ENCODE measurements at places on chromosomes 11 and 22.

GRCh38 chr11:122202951-122203456 is 87.0 kb upstream of the BLID start:
- DNase-seq = peak; percentile 69

DNA sequence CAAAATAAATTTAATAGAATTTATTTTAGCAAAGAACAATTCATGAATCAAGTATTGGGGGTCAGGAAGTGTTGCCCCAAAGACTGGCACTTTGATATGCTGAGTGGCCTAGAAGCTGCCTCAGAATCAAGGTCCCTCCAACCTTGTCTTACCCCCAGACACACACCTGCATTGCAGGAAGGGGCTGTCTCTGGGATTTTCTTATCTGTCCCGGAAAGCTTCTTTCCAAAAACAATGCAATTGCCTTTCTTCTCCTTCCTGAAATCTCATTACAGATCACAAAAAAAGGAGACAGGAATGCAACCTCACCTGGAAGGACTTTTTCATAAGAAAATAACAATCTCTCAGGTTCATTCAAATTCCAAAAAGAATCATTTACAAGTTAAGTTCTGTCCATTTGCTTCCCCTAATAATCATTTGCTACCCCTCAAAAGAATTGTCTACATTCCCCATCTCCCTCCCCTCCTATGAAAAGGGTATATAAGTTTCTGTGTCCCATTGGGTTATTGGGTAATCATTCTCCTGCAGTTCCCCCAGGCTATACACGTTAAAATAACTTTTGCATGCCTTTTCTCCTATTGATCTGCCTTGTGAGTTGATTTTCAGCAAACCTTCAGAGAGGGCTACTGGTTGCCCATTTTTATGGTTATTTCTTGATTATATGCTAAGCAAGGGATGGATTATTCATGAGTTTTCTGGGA is 21.3 kb downstream of the OR10A6 start:
- DNase-seq = no peak

DNA sequence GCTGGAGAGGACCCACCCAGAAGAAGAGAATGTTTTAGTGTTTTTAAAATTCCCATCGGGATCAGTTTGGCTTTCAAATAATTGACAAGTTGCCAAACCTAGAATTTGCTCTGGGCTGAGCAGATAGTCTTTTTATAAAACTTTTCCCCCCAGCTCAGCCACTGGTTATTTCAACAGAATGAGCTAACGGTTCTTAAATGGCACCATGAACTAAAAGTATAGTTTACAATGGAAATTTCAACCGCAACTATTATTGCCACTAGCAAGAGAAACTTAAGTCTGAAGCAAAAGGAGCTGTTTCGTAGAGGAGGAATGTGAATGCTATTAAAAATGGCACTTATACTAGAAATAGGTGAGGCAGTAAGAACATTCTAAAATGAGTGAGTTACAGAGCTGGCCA is 3.4 kb downstream of the DKK3 start:
- no peak for DNase-seq

DNA sequence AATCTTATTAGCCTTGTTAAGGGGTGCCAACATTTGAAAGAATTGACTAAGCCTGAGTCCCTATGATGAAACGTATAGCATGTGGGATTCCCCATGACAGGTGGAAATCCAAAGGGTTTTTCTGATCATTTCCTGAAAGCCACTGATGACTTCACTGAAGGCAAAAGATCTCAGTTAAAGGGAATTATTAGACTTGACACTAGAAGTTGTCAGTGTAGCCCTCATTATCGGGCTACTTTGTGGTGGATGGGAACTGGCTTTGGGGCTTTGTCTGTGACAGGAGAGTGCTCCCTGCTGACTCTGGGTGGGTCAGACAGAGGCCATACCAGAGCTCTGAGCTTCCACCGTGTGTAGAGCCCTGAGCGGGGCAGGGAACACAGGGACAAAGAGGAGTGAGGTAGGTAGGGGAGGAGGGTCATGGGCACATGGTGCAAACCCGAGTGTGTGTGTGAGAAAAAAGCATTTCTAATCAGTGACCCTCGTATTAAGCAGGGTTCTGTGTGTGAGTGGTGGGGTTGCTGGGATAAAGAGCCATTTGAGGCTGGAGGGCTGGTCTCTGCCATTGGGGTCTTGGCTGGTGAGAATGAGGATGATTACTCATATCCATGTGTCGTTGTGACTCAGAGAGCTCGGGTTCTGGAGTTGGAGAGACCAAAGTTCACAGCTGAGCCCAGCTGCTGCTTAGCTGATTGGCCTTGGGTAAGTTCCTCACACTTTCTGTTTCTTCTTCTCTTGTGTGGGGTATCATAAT is 101.1 kb downstream of the GRIK4 start:
- no peak for DNase-seq

GRCh38 chr11:108857382-108857781 is 192.5 kb downstream of the DDX10 start:
- no peak for DNase-seq

GRCh38 chr11:126362879-126363655 is 7.6 kb downstream of the ST3GAL4 start:
- peak; percentile 30 for DNase-seq

GRCh38 chr11:119148720-119149017 is 183 bp upstream of the ABCG4 start:
- DNase-seq = no peak

GRCh38 chr22:32177221-32177765 is 18.2 kb upstream of the C22orf42 start:
- no peak for DNase-seq

GRCh38 chr11:116641561-116642045 is 131.2 kb downstream of the BUD13 start:
- DNase-seq = peak; percentile 29

- peak; percentile 1 for DNase-seq
Observed at GRCh38 chr11:10155793-10156490, 138.1 kb downstream of the SBF2 start.

- no peak for DNase-seq
Observed at GRCh38 chr11:1978720-1979473, 18.7 kb downstream of the H19 start.

DNA sequence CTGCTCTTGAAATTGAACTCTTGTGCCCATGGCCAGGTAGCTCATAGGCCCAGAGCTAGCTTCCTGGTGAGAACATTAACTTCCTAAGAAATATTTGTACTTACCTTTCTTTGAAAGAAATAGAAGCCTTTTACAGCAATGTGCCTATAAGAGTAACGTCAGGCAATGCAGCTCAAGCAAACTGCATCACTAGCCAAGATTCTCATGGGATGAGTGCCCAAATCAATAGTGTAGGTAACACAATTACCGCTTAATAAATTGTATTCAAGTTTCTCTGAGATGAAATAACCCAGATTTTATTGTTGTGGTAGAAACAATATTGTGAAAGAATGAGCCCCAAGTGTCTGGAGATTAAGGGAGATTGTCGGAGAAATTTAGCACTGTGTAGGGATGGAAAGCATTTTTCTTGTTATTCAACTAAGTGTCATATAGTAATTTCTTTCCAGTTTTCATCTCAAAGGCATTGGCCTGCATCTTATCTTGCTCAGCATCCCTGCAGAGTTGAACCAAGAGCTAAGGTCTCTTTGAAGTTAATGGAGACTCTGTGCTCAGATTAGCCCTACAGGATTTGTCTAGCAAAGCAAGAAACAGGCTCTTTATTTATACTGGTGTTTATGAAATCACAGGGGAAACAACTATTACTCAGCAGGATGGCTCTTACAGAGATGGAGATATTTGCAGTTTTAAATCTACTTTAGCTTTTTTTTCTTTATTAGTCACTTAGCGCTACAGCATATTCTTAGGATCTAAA is 321.0 kb upstream of the PDGFD start:
- DNase-seq = no peak

- no peak for DNase-seq
Observed at GRCh38 chr11:15955595-15955994, 400.8 kb downstream of the SOX6 start.

DNA sequence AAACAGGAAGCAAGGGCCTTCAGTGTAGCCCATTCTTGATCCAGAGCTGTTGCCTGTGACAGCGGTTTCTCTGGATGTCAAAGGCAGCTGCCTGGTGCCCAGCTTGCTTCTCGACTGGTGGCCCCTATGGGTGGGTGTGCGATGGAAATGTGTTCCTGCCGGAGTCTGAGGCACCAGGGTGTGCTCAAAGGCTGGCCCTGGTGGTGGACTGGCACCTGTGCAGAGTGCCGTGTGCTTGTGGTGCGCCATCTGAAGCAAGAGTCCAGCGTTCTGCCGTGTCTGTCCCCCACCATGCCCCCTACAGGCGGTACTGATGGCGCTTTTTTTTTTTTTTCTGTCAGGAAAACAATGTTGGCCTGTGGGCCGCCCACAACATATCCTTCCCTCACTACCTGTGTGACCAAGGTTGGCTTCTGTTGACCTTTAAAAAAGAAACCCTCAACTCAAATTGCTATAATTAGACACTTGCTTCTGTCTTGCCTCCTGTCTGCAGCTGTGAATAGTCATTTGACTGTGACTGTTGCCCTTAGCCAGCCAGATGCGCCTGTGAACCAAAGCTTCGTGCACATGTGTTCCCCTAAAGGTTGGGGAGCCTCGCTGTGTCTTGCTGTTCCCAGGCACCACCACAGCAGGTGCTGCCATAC is 4.7 kb upstream of the RANBP1 start:
- no peak for DNase-seq

GRCh38 chr22:41425660-41426365 is 20.8 kb downstream of the TOB2 start:
- DNase-seq = no peak

- DNase-seq = no peak
Observed at GRCh38 chr22:38273135-38273826, 471 bp upstream of the TMEM184B start.

DNA sequence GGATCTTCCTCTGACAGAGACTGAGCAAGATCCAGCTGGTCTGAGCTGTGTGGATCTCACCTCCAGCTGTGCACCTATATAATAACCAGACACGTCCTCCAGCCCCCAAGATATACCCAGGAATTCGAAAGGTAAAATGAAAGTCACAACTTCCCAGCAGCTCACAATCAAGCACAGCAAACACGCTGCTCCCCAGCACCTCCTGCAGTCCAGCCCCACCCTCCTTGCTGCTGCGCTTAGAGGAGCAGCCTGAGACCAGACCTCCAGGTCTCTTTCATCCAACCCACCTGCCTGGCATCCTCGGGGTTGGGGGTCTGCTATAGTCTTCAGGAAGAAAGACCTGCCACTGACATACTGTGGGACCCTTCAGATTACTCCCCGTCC is 3.0 kb upstream of the APOL4 start:
- DNase-seq = no peak

- no peak for DNase-seq
Observed at GRCh38 chr22:44428941-44429830, 68.8 kb downstream of the RTL6 start.

DNA sequence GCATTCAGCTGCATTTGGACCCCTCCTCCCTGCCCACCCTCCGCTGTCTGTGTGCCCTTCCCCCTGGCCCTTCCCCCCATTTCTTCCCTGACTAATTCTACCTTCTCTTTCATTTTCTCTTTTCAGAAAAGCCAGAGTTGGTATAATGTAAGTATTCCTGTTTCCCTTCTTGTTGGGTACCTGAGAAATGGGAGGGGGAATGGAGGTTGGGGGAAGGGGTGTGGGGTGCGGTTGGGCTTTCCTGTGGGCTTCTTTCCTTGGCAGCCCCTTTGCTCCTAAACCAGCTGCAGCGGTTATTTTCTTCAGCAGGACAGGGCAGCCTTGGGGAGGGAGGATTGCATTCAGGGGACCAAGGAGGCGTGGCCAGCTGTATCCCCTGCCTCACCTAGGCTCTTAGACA is 70.2 kb downstream of the SCN3B start:
- DNase-seq = no peak

GRCh38 chr22:37218771-37219411 is 6.6 kb upstream of the SSTR3 start:
- no peak for DNase-seq

GRCh38 chr11:28448186-28448585 is 340.0 kb downstream of the METTL15 start:
- DNase-seq = peak; percentile 42

- no peak for DNase-seq
Observed at GRCh38 chr11:89168396-89168795, 9.3 kb upstream of the TYR start.

- DNase-seq = no peak
Observed at GRCh38 chr11:33475993-33476392, 218.8 kb downstream of the HIPK3 start.

- DNase-seq = no peak
Observed at GRCh38 chr11:77065878-77066228, 918 bp upstream of the CAPN5 start.

- no peak for DNase-seq
Observed at GRCh38 chr11:134950692-134951304, 538.8 kb upstream of the B3GAT1 start.

- no peak for DNase-seq
Observed at GRCh38 chr22:46421267-46421666, 85.8 kb downstream of the TRMU start.

DNA sequence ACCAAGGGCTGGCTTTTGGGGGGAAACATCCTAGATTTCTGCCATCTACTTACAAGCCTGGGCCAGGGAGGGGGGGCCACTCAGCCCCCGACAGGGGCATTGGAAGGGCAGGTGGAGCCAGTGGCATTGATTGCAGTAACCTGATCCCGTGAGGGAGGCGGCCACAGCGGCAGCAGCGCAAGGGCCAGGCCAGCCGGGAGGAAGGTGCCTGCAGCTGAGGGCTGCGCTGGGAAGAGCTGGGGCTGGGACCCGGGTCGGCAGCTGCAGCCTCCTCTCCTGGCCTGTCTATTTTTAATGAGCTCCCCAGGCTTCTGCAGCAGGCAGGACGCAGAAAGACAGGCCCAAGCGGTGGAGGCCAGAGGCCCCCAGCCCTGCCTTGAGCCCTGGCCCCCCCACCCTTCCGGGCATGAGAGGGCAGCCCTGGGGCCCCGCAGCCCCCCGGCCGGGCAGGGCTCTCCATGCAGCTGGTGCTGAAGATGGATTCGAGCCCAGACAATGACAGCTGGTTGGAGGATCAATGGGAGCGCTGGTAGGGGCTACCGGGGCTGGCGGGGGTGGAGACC is 10.6 kb downstream of the FREY1 start:
- peak; percentile 40 for DNase-seq

DNA sequence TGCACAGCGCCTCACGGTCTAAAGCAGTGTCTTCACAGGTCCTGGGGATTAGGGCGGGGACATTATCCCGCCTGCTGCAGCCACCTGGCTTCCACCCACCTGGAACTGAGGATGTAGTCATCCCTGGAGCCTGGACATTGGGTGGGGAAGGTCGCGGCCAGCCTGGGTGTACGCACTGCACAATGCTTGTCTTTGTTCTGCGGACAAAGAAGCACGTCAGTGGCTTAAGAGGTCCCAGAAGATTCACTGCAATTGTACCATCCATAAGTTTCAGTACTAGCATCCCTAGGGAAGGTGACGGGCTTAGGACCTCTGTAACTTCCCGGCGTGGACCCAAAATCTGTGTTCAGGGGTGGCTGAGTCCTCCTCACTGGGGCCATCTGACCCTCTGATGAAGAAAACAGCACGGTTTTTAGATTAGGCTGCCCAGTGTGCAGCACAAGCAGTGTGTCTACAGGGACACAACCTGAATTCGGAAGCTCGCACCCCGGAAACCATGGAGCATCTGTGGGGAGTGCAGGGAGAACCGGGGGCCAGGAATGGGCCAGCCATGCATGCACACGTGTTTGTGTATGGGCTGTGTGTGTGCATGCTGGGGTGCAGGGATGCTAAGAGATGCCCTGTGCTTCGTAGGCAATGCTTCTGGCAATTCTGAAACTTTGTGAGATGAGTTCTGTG is 342.6 kb upstream of the B3GAT1 start:
- DNase-seq = no peak

- DNase-seq = peak; percentile 41
Observed at GRCh38 chr11:71447791-71448256, 369 bp downstream of the DHCR7 start.

- DNase-seq = no peak
Observed at GRCh38 chr11:109034339-109034696, 369.4 kb downstream of the DDX10 start.
